ENCODE measurements at places on chromosomes 12 and 14.

DNA sequence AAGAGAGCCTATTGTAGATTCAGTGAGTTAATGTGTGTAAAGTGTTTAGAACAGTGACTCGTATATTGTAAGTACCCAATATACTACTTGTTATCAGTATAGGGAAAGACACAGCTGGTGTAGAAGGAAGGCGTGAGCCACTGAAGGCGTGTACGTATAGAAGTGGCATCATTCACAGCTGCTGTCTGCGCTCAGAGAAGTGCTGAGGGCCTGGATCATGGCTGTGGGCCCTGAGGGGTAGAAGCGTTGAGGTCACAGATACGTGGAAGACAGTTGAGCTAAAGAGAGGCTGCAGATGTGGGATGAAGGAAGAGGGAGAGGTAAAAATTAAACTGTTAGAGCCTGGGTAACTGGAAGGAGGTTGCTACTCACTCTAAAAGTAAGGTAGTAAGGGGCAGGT is 5.9 kb downstream of the C12orf75 start:
- DNase-seq, result no peak

GRCh38 chr12:42923583-42923982 is 334.0 kb upstream of the PRICKLE1 start:
- DNase-seq, result no peak

- DNase-seq, result no peak
Observed at GRCh38 chr14:57389646-57390036, 745 bp upstream of the NAA30 start.

- DNase-seq, result no peak
Observed at GRCh38 chr12:45200491-45201043, 15.3 kb upstream of the ANO6 start.

DNA sequence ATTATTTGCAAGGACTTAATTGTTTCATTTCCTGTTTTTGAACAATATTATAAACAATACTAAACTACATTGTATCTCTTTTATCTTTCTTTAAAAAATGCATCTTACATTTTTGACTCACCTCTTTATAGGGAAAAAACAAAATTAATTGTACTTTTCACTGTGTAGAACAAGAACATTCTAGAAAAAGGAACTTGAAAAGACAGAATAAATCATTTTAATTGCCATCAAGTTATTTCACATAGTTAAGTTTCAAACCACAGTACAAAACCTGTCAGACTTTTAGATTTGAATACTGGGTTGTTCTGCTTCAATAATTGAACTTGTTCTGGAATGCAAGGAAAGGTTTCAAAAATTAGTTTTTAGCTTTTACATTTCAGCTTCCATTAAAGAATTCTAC is 50.0 kb downstream of the SLC38A6 start:
- DNase-seq, result no peak

DNA sequence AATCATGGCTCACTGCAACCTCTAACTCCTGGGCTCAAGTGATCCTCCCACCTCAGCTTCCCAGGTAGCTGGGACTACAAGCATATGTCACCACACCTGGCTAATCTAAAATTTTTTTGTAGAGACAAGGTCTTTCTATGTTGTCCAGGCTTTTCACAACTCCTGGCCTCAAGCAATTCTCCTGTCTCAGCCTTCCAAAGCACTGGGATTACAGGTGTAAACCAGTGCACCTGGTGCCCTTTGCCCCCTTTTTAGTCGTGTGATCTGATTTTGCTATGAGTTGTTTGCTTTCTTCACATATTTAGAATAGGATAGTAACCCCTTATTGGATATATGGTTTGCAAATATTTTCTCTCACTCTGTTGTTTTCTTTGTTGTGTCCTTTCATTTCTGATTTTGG is 1.7 kb upstream of the RAD52 start:
- DNase-seq, result no peak

DNA sequence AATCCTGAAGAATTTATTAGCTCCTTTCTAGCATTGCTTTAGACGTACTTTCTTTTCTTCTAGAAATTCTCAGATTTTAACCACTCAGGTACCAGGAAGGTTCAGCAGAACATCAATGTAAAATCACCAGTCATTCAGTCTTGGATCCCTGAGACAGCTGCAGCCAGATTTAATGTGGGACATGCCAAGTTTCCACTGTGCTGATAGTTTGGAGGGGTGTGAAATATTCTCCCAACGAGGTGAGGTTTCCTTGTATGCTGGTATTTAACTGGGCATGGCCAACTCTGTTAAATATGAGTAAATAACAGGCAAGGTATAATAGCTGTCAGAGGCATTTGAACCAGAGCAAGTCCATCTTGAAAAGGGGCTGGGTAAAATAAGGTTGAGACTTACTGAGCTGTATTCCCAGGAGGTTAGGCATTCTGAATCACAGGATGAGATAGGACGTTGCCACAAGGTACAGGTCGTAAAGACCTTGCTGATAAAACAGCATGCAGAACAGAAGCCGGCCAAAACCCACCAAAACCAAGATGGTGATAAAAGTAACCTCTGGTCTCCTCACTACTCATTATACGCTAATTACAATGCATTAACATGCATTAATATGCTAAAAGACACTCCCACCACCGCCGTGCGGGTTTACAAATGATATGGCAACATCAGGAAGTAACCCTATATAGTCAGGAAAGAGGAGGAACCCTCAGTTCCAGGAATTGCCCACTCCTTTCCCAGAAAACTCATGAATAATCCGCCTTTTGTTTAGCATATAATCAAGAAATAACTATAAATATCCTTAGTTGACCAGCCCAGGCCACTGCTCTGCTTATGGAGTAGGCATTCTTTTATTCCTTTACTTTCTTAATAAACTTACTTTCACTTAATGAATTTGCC is 75.2 kb upstream of the RASSF8 start:
- DNase-seq, result no peak

DNA sequence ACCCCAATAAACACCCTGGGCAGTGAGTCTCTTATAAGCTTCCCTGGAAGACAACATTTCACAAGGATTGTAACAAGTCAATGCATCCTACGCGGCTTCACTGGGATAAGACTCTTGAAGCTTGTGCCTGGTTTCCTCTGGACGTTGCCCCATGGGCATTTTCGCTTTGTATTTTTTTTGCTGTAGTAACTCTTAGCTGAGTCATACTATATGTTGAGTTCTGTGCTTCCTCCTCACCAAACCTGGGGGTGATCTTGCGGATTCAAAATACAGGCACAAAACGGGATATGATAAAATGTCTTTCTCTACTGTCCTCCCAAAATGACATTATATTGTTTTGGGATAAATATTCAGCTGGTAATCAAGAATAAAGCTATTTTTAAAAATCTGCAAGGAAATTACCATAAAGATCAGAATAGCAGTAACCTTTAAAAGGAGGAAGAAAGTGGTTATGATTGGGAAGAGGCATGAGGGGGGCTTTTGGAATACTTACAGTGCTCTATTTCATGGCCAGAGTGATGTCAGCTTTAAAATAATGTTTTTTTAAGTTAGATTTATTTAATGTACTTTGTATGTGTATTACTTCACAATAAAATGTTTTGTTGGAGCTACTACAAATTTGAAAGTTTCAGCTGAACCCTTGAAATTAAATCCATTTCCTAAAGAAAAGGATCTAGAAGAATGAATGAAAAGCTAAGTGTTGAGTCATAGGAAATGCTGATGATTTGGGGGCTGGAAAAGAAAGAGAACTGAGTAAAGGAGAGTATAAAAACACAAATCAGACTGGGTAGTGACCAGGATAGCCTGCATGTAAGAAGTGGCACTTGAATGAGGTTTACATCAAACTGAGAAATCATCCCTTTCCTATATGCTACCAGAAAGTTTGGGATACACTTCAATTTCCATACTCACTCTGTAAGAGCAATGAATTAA is 14.7 kb downstream of the BTBD7 start:
- DNase-seq, result no peak

DNA sequence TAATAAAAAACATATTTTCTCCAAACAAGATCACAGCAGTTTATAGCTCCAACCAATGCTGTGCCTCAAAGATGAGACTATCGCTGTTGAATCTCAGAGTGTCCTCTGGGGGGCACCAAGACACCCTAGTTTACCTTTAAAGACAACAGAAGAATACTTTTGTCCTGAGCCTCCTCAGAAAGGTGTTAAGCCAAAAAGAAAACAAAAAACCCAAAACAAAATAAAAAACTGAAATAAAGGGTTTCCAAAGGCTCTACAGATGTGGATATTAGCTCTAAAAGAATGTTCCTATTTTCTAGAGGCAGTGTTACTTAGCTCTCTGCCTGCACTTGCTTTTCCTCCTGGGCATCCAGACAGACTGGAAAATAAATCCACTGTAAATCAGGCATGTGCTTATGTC is 86.9 kb upstream of the TTC7B start:
- peak; percentile 32 for DNase-seq

DNA sequence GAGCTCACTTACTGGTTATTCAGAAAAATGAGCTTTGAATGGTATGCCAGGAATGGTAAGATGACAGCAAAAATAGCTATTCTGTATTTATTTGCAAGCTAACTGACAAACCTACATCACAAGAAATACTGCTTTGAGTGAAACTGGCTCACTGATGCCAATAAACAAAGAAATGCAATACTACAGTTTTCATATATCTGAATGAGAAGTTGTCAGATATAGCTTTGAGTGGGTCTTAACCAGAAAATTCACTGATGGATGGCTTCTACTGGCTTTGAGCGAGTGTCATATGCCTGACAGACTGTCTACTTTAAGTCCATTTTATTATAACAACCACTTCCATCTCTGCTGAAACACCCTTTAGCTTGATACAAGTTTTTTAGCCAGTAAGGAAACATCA is 330.1 kb downstream of the NELL2 start:
- DNase-seq, result no peak

DNA sequence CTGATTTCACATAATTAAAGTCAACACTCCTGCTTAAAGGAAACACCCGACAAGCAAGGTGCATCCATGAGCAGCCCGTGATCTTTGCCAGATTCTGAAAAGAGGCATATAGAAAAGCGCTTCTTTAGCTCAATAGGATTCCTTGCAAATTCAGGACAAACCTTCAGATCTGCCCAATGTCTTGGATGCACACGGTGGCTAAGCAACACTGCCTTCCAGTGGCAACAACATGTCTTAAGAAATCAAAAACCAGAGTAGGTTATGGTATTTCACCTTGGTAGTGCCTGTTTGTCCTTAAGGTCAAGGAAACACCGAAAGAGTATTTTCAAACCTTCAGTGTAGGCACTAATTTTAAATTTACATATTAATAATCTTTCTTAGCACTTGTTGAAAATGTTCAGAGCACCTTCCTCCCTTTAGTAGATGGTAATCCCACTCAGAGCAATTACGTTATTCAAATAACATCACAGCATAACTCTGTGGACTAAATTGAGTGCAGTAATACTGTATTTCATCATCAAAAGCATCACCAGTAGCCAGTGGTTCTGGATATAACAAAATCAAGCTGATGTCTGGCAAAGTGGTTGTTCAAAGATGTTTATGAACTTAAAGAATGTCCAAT is 58.0 kb upstream of the CDKN3 start:
- DNase-seq, result no peak

GRCh38 chr12:82655751-82656150 is 31.0 kb upstream of the TMTC2 start:
- DNase-seq, result no peak

DNA sequence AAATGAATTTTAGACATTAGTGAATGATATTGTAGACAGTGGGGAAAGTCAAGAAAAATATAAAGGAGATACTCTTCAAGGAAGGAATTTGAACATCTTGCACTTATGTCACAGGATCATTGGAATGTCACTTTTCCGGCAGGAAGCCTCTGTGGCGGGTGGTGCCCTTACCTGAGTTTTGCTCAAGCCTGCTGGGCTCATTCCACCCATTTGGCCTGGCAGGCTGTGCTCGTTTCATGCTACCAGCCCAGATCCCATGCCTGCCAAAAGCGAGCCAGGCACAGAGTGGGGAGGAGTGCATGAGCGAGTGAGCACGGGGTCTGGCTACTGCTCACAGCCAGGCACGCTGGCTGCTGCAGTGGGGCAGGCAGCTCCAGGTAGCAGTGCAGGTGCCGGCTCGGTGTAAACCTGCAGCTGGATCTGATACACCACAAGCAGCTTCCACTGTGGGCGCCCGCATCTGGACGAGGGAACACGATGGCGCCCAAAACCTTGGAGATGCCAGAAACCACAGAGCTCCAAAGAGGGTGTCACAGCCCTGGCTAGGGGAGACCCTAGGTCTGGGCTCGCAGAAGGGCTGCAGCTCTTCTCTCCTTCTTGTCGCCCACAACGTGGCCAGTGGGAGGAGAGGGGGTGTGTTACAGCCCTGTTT is 28.7 kb upstream of the YAF2 start:
- DNase-seq, result no peak

GRCh38 chr12:75977590-75977951 is 54.0 kb downstream of the PHLDA1 start:
- no peak for DNase-seq

- no peak for DNase-seq
Observed at GRCh38 chr12:114799574-114800487, 115.9 kb upstream of the TBX3 start.
